Activated CD4-positive, alpha-beta memory T cell treated with anti-CD3 and anti-CD28 coated beads, Interleukin-2, amount 10 ng/mL, durations not matched to agents 7 days and 5 days (primary cell): ENCODE measurements at places on chromosomes 7 and 10. TPM values are rescaled to one million over a fixed set of nuclear protein-coding genes. Genes with fewer than 3 reads are reported as not detected.
A peak's percentile ranks its signal among the peaks of the same experiment; 100 is the strongest.

- DNase-seq, result no peak
Observed at GRCh38 chr10:38102880-38103279, 8.7 kb downstream of the ZNF37A start.

- DNase-seq, result no peak
Observed at GRCh38 chr10:77043420-77043763, 594.2 kb downstream of the KCNMA1 start.

GRCh38 chr7:154744256-154744860 is 258.6 kb downstream of the PAXIP1 start:
- DNase-seq, result peak; percentile 20

GRCh38 chr10:58733436-58733835 is 220.8 kb downstream of the BICC1 start:
- no peak for DNase-seq

GRCh38 chr10:114482480-114483304 is 78.4 kb upstream of the AFAP1L2 start:
- DNase-seq, result no peak

ATOH7 gene
- total RNA-seq, result not detected

CRHR2 gene
- not detected for total RNA-seq
